CD4-positive, alpha-beta T cell treated with Interleukin-10 for 1 hour (primary cell): ENCODE measurements at places on chromosomes 3 and 15.

- DNase-seq, result no peak
These were observed 73.6 kb upstream of the SEC13 start for GRCh38 chr3:10394491-10395025.

- no peak for DNase-seq
These were observed 254.7 kb upstream of the PROK2 start for GRCh38 chr3:72039677-72040076.

- DNase-seq, result no peak
These were observed 32.3 kb downstream of the PARP16 start for GRCh38 chr15:65254356-65254755.

DNA sequence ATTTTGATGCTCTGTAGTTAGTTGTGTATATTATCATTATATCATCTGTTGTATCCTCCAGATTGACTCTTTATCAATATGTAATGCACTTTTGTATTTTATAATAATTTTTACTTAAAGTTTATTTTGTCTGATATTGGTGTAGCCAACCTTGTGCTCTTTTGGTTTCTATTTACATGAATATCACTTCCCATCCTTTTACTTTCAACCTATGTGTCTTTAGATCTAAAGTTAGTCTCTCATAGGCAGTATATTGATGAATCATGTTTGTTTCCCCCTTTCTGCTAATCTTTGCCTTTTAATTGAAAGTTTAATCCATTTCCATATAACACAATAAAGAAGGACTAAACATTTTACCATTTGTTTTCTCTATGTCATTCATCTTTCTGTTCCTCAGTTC is 28.1 kb upstream of the CD200R1L start:
- no peak for DNase-seq

DNA sequence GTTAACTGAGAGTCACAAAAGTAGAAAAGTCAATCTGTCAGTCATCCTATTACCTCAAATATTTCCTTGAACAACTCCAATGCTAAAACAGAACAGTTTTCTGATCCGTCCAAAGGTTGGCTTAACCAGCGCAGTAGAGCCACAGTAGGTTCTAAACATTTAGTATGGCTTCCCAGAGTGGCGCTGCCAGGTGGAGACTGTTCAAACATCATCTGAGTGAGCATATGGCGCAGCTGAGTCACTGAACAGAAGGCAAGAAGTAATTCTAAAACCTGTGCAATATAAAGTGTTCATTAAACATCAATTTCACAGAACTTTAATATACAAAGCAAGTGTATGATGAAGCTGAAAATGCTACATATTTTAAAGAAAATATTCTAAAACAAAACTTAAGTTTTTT is 19.9 kb downstream of the CIP2A start:
- no peak for DNase-seq

DNA sequence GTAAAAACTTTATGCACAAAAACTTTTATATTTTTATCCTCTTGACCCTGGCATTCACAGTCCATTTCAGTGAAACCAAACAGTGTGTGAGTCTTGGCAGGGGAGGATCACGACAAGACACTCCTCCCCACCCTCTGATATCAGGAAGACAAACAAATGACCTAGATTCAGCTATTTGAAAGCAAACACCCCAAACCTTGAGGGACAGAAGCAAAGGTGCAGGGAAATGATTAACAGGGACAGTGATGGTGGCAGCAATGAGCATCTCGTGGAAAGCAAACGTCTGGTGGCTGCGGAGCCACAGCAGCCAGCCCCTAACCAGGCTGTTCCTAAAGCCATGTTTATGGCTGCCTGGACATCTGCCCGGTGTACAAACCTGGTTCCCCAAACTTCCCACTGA is 52.1 kb downstream of the FSIP1 start:
- no peak for DNase-seq

GRCh38 chr3:136380530-136380929 is 130.4 kb downstream of the PCCB start:
- DNase-seq, result no peak

DNA sequence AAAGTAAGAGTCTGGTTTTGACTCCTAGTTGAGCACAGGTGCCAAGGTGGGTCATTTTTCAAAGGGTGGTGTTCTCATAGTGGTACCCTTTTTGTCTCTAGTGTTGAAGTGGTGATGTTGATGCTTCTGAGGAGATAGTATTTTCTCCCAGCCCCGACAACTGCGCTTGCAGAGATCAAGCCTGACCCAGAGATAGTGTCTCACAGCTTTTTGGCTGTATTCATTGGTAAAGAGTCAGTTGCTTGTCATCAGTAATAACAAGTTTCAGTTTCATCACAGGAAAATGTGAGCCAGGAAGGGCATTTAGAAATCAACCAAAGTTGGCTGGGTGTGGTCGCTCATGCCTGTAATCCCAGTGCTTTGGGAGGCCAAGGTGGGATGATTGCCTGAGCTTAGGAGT is 139.3 kb downstream of the NFKBIZ start:
- DNase-seq, result peak; percentile 13

DNA sequence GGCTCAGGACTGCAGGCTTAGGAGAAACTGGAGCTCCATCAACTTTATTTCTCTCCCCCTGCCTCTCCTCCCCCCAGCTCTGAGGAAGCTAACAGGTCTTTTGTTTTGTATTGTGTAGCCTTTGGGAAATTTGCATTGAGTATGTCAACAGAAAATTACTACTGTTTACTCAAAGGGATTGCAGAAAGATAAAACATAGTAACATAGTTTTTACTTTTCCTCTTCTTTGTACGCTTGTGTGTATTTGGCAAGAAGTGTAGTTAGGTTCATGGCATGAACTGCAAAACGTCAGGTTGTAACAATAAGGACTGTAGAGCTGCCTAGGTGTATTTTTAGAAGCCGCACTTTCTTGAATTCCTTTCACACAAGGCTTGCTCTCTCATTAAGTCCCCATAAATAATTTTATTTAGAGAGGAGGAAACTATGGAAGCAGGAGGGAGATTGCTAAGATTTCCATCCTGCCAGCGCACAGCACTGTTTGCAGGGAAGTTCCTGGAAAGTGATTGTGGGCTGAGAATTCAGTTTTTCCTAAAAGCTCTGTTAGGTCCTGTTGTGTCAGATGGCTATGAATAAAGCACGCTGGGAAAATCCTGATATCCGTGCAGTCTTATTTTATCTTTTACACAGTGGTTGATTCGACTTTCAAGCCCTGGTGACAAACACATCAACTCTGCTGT is 21.1 kb upstream of the SATB1 start:
- DNase-seq, result no peak

DNA sequence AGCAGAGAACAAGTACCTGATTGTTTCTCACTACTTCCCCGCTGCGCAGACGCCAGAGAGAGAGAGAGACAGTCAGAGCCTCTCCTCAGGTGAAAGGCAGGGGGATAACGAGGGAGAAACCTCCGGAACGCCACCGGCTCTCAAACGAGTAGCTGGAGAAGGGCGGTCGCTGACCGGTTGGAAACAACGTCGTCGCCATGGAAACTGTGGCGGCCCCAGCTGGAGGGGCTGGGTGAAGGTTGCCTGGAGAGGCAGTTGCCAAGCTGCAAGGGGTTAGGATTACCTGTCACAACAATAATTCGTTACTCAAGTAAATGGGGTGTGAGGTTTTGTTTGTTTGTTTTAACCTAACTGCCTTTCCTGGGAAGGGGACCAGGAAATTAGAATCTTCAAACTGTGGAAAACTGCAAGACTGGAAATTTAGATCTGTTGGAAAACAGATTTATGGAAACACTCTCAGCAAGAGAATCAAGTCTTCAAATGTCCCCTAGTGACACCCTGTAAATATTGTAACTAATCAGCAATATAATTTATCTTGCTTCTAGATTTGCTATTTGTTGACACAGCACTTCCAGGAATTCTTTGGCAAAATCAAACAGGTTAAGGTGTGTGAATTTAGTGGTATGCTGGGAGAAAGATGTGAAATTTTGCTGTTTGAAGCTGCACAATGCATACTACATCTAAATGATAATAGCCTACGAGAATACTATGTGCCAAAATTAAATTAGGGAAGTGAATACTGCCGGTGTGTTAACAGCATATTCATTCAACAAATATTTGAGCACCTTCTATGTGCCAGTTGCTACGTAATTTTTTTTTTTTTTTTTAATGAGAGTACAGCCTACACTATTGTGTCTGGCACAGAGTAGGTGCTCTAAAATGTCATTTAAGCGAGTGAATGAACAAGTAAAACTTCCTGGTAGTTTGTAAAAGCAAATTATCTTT is at the start of gene DNAH12:
Gene DNAH12 (minus strand): TSS at position 164 of the 945 bp plus-strand sequence. CDS start 1,474 bp downstream, outside the sequence.
- DNase-seq, result no peak

GRCh38 chr15:93063796-93064690 is 25.0 kb downstream of the RGMA start:
- DNase-seq, result no peak

GRCh38 chr3:193489949-193490348 is 64.7 kb downstream of the ATP13A4 start:
- DNase-seq, result no peak

DNA sequence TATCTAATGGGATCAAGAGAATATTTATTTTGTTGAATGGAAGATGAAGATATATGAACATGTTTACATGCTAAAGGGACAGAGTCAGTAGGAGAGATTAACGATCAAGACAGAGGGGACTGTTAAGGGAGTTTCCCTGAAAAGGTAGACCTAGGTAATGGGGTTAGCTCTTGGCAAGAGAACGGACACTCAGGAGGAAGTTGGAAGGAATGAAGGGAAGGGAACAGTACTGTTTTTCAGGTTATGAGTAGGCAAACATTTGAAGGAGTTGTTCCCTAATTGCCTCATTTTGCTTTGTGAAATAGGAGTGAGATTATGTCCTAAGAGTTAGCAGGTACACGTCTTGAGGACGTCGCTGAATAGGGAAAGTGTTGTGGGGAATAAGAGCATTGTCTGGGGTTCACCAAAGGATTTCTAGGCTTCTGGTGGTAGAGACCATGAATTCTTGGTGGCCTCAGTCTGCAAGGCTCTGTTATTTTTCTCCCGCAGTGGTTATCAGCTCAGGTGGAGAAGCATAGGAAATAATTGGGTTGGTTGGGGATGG is 41.3 kb downstream of the PDE8A start:
- no peak for DNase-seq

DNA sequence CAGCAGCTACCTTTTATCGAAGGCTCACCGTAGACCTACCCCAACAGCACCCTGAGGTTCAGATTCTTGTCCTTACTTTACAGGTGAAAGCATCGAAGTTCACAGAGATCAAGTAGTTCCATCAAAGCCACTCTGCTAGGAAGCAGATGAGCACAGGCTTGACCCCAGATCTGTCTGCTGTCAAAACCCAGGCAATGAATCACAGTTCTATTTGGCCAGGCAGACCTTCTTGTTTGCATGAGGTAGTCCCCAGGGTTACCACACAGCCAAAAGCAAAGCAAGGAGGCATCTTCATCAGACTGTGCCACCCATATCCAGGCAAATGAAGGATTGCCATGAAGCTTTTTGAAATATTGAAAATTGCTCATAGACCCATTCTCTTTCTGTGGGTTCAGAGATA is 33.0 kb downstream of the HES1 start:
- no peak for DNase-seq
